Calu3 (cell line): ENCODE measurements at places on chromosomes 6 and 20.

DNA sequence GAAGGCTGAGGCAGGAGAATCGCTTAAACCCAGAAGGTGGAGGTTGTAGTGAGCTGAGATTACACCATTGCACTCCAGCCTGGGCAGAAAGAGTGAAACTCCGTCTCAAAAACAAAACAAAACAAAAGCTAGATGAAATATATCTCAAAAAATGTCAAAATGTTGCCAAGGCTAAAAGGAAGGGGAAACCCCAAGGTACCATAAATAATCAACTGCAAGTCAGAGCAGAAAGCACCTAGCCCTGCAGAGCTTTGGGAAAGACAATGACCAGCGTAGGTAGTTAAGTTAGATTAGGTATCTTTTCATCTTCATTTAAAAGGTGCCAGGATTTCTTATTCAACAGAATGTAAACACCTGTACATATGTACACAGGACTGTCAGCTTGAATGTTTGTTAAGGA lies 33.0 kb downstream of the AKIRIN2 start:
- no peak for DNase-seq

GRCh38 chr20:22232923-22233322 lies 351.4 kb downstream of the FOXA2 start:
- no peak for DNase-seq

- DNase-seq, result no peak
These were observed 287.0 kb upstream of the SUPT3H start for GRCh38 chr6:45664707-45665106.

DNA sequence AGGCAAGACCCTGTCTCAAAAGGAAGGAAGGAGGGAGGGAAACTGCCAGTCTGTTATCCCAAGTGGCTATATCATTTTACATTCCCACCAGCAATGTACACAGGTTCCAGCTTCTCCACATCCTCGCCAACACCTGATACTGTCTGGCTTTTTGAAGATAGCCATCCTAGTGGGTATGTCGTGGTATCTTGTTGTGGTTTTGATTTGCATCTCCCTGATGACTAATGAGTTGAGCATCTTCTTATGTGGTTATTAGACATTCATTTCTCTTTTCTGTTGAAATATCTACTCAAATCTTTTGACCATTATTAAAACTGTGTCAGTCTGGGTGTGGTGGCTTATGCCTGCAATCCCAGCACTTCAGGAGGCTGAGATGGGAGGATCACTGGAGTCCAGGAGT lies 47.9 kb upstream of the ARID1B start:
- no peak for DNase-seq

GRCh38 chr20:48139262-48140041 lies 354.2 kb upstream of the SULF2 start:
- no peak for DNase-seq

DNA sequence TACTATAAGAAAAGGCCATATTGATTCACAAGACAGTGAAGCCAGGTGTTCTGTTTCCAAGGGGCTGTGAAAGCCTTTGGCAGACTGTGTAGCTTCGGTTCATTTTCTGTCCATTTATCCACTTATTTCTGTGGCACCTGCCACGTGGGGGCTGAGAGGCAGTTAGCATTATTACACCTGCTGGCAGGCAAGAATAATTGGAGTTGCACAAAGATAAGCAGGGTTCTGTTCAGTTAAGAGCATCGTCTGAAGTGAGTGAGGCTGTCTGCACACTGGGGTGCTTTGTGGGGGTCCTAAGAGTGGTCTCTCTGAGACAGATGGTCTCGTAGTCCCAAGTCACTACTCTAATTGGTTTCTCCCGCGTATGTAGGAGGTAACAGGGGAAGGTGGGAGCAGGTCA lies 60.6 kb upstream of the CCN6 start:
- no peak for DNase-seq

DNA sequence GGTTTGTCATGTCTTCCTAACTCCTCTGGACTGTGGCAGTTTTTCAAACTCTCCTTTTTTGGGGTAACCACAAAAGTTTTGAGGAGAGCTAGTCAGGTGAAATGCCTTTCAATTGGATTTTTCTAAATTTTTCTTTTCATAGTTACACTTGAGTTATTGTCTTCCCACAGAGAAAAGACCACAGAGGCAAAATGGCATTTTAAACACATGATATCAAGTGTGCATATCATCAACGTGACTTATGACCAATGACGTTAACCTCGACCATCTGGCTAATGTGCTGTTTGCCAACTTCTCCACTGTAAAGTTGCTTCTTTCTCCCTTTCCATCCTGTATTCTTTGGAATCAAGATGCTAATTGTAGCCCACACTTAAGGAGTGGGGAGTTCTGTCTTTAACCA lies 41.3 kb upstream of the SNAP25 start:
- DNase-seq, result no peak

GRCh38 chr6:89414215-89414614 lies 2.1 kb upstream of the RRAGD start:
- DNase-seq, result no peak

- no peak for DNase-seq
These were observed 49.3 kb downstream of the QKI start for GRCh38 chr6:163463795-163464194.

- no peak for DNase-seq
These were observed 154.0 kb downstream of the LAMP5 start for GRCh38 chr20:9668381-9668780.

DNA sequence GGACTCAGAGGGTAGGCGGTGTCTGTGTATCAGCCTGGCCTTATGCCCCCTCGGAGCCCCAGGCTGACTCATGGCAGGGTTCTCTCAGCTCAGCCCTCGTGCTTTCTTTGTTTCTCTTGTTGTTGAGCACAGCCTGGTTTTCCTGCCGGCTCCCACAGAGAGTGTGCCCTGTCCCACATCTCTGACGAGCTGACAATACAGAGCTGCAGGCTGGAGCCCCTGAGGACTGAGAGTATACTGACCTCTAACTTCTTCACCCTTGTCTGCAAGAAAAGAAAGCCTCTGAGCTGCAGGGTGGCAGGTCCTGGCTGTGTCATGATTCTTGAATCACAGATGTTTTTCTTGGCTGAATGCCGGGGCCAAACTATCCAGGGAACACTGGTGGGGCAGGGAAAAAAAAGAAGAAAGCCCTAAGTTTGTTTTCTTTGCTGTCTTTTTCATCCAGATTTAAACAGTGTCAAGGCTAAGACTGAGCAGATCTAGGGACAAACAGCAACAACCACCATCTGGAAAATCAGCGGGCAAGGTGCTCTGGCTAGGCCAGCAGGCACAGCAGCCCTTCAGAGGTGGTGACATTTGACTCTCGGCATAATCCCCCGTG lies 63.3 kb upstream of the ZNF133 start:
- peak; percentile 9 for DNase-seq

- DNase-seq, result no peak
These were observed 121.6 kb downstream of the QRSL1 start for GRCh38 chr6:106750946-106751345.

DNA sequence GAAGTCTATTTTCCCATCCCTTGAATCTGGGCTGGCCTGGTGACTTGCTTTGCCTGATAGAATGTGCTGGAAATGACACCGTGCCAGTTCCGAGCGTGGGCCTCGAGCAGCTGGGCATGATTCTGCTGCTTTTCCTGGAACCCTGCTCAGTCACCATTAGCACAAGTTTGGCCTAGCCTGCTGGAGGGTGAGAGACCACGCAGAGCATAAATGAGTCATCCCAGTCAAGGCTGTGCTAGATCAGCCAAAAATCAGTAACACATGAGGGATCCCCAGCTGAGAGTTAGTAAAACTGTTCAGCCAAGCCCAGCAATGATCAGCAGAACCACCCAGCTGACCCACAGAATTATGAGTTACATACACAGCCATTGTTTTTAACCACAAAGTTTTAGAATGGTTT lies 74.8 kb upstream of the TOP1 start:
- no peak for DNase-seq

DNA sequence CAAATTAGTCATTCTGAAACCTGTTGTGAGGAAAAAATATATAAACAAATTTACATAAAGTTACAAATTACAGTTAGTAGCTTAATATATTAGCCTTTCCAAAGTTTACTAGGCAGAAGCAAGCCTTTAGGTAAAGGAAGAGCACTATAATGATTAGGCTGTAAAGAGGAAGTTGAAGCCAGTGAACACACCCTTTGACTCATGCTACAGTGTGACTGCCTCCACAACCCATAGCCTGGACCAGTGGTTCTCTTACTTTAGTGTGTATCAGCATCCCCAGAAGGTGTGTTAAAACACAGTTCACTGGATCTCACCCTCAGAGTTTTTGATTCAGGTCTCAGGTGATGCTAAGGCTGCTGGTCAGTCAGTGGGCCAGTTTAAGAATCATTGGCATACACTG lies 91.4 kb upstream of the DEFB112 start:
- DNase-seq, result no peak
